ENCODE measurements at places on chromosomes 16 and 17.

GRCh38 chr17:49469831-49470810 lies 25.0 kb upstream of the NGFR start:
- DNase-seq, result peak; percentile 45

- DNase-seq, result no peak
Measured at GRCh38 chr17:81056312-81056711, 21.4 kb downstream of the BAIAP2 start.

DNA sequence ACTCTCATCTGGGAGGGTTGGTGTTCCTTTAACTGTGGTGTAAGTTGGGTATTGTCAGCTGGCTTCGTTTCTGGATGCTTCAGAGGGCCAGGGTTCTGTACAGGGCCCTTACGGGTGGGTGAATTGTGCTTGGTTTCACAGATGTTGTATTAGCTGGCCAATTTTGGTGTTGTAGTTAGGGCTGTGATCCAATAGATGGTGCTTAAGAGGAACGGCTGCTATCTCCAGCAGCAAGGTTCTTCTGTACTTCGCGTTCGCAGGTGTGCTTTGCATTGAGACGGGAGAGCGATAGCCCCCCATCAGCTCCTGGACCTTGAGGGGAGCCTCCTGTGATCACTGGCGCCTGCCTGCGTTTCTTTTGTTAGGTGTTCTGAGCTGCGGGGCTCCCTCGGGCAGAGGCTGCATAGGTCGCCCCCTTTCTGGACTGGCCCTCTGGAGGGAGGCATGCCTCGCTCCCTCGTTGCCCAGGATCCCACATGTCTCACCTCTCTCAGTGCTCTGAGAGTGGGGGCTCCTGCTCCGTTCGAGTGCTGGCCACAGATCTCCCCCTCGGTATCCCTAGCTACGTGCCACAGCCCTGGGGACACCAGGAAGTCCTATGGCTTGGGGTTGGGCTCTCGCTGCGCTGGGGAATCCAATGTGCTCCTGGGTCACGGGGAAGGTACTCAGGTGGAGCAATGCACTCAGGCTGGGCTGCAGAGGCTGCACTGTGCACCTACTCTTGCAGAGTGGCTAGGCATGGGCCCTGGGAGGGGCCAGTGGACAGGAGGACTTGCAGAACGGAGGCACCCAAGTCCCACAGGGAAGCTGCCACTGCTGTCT lies 837 bp upstream of the PRDM7 start:
- DNase-seq, result peak; percentile 32

- no peak for DNase-seq
Measured at GRCh38 chr16:80985611-80986010, 21.1 kb downstream of the CMC2 start.

DNA sequence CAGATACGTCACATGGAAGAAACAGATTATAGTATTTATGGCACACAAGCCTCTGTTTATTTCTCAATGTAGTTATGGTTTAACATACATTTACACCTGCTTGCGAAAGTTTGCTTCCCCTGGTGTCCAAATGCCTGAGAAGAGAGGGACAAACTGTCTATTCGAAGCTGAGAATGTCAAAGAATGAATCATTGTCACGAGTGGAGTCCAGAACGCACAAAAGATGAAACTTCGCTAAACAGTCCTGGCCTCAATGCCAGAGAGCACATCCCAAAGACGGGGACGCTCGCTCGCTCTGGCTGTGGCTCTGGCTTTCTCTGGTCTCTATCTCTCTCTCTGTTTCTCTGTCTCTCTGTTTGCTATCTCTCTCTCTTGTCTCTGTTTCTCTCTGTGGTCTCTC lies 298.8 kb downstream of the FOXL1 start:
- DNase-seq, result no peak
